CD8-positive, alpha-beta T cell (primary cell): ENCODE measurements at places on chromosomes 11 and 22.

DNA sequence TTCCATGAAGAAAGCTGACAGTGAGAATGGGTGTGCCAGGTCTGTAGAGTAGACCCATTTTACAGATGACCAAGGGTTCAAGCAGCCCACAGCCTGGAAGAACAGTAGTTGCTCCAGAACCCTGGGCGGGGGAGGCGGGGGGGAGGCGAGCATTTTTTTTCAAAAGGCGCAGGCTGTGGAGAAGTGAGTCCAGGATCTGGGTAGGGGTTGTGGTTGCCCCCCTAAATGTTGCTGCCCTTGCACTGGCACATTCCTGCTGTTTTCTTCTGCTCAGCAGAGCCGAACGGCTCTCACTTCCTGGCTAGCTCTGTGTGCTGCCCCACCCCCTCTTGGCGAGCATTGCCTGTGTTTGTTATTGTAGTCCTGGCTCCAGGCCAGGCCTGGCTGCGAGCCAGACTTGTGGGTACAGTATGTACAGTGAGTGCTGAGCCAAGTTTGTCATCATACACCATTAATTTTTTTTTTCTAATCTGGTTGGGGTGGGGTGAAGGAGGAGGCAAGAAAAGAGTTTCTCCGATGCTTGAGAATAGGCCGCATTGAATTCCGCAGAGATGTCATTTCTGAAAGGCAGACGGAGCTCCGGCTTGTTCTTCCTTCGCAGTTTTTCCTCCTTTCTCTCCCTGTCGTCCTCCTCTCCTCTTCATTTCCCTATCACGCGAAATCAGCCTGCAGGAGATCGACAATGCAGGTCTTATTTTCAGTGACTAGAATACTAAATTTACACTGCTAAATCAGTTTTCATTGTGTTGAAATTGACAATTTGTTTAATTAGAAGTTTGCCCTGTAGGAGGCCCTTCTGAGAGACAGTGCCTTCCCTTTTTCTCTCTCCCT, 100.5 kb downstream of the ZBTB16 start:
- DNase-seq = peak; percentile 98

- DNase-seq = no peak
Measured at GRCh38 chr11:129610125-129610524, 205.5 kb upstream of the TMEM45B start.

GRCh38 chr11:33718440-33718839, 17.8 kb downstream of the CD59 start:
- DNase-seq = no peak

DNA sequence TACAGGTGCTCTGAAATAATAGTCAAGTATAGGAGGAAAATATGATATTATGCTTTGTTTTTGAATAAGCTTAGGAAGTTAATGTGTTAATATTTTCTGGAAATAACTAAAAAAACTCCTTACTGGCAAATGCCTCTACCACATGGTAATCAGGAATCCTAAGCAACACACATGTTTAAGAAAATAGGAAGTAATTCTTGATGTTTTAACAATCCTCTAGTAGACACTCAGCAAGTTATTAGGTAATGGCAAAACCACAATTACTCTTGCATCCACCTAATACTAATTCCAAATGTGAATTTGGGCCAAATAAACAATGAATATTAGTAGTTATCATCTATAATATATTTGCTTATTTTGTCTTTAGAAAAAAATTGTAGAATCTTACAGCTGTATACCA, 53.6 kb downstream of the SLC35F2 start:
- DNase-seq = no peak

- DNase-seq = no peak
Measured at GRCh38 chr11:129866311-129866710, 29.1 kb downstream of the NFRKB start.

DNA sequence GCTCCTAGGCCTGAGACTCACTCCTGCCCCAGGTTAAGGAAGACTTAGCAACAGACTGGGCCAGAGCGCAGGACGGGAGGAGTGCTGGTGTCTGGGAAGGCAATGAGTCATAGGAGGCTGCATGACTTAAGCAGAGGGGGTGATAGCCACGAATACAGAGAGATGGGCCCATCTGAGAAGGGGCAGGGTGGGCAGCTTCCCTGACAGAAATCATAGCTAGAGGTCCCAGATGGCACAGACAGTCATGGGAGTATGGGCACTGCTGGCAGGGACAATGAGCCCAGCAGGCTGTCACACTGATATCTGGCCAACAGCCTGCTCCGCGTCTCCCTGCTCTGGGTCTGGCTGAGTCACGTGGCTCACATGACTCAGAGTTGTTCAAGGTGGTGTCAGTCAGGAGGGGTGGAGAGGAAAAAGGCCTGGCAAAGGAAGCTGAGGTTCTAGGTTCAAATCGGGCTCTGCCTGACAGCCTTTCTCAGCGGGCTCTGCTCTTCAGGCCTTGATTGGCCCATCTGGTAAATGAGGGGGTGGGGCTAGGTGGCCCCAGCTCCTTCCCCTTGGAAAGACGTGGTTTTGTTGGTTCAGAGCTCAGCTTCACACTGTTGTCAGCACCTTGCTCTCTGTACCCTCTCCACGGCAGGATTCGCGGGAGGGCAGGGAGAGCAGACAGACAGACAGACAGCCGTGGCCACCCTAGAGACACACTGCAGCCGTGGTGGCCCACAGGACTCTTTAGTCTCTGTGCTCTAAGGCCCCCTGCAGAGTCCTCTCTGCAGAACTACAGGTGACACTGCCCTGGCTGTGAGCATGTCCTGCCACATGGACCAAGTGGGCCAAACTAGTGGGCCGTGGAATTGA, 47.8 kb downstream of the DBX1 start:
- no peak for DNase-seq

DNA sequence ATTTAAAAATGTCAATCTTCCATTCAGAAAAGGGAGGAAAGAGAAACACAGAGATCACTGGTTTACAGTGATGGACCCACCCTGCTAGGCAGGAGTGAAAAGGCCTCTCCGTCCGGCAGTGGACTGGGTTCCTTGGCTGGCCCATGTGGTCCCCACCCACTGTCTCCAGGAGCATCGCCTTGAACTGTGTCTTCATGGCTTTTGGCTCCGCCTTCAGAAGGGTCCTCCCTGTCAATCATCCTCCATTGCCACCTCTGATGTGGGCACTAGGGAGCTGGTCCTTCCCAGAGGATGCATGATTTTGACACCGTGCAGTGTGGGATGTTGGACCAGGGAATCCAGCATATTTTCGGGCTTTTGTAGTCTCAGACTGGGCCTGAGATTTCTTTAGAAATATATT, 58.2 kb upstream of the B3GAT1 start:
- no peak for DNase-seq

DNA sequence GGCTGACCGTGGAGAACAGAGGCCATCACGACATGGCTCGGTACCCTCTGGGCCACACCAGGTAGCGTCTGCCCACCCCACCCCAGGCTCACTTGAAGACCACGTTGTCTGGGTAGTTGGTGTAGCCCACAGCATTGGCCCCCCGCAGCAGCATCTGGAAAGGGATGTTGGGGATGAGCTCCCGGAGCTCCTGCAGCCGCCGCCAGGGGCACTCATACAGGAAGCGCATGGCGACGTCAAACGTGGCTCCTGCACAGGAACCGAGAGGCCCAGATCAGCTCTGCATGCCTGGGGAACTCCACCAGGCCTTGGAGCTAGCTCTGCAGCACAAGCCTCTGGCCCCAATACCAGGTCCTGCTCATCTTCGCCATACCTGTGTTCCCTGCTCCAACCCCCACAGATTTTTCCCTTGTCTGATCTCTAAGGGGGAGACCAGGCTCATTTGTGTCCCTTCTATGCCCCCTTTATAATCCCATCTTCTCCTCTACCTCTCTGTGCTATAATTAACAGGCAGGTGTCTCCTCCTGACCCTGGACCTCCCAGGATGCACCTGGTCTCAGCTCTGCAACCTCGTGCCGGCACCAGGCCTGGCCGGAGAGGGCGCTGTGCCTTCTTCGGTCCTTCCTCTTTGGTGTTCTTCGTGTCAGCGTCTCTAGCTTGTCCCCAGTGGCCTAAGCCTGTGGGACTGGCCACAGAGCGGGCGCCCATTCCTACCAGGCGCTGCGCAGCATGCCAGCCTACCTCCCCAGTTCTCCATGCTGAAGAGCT, 5.0 kb upstream of the LRFN4 start:
- no peak for DNase-seq

DNA sequence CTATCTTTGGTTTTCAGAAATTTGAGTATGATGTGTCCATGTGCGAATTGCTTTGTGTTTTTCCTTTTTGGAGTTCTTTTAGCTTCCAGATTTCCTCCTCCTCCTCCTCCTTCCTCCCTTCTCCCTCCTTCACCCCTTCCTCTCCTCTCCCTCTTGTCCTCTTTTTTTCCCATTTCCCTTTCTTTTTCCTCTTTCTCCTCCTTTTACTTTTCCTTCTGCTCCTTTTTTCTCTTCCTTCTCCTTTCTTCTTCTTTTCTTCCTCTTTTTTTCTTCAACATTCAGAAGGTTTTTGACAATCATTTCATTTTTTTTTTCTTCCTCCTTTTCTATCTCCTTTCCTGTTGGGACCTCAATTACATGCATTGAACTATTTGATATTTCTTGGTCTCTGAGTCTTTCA, 104.9 kb downstream of the TMEM135 start:
- DNase-seq = no peak

- DNase-seq = no peak
Measured at GRCh38 chr11:57496109-57496820, 19.2 kb downstream of the SLC43A1 start.

DNA sequence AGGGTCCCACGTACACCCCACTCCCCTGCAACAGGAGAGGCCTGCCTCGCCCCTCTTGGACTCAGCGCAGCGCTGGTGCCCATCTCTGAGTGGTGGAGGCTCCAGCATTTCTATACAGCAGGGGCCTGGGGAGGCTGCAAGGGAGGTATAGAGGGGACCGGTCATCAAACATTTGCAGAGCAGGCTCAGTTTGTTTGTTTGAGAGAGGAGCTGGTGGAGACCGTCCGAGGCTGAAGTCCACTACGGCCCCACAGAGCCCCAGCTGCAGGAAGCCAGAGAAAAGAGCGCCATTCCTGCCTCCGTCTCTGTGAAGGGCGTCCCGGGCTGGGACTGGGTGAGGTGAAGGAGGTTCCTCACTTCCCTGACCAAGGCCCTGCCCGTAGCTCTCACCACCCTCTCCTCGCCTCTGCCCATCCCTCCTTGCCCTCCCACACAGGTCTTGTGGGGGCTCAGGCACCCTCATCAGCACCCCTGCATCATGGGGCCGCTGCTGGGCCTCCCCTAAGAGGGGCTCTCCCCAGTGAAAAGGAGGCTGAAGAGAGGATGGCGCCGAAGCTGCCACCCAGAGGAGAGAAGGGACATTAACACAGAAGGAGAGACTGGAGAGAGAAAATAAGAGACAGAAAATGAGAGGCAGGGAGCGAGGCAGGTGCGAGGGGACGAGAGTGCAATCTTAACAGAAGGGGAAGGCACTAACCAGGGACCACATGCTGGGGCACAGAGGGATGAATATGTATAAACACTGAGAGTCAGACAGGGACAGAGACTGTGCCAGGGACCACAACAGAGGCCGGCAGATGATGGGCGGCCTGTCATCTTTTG, 24.5 kb downstream of the RPUSD4 start:
- DNase-seq = no peak

DNA sequence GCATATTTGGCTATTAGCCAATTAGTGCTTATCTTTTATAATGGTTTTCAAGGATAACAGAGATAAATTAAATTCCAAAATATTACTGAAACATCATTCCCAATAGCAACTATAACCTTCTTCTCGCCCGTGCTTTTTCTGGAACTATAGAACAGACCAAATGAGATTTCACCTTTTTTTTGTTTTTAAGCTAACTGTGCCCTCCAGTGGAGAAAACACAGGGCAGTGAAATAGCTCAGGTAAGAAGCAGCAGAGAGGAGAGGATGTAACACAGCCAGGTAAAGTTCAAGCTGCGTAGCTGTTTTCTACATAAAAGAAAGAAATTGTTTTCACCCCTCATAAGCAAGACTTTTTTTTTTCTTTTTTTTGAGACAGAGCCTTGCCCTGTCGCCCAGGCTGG, 28.2 kb downstream of the HSD17B12 start:
- DNase-seq = no peak

DNA sequence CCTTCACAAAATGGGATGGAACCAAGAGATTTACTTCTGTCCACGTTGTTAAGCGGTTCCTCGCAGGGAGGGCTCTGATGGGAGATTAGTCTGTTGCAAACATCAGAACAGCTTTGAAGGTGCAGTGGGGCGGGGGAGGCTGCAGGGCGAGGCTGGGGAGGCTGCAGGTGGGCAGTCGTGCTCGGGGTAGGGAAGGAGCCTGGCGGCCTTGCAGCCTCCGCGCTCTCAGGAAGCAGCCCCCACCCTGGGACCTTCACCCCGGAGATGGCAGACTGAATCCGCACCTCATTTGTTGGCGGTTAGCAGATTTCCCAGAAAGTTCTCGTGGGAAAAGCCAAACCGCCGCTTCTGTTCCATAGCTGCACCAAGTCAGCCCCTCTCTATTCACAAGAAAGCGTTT, 237.3 kb downstream of the BRD1 start:
- DNase-seq = no peak

DNA sequence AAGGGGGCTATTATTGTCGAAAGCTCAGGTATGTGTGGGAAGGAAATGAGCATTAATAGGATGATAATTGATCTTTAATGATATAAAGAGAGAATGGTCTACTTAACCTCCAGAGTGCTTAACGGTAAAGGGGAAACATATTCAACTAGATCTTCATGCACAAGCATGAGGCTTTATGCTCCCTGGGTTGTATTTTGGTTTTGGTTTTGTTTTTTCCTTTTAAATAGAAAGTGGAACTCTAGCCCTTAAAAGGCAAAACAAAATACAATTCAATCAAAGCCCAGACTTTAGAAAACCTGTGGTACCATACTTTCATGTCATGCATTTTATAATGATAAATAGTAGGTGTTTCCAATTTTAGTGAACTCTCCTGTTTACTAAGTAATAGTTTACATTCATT, 622.7 kb downstream of the METTL15 start:
- DNase-seq = no peak
